ENCODE measurements at places on chromosomes 6 and 20.

- DNase-seq, result no peak
These were observed 235.9 kb upstream of the GMDS start for GRCh38 chr6:2481307-2481706.

- no peak for DNase-seq
These were observed 81.4 kb downstream of the FNDC1 start for GRCh38 chr6:159250633-159251032.

GRCh38 chr6:25971187-25971821, 8.7 kb downstream of the TRIM38 start:
- DNase-seq, result peak; percentile 77

- no peak for DNase-seq
These were observed 291.9 kb upstream of the PRDM1 start for GRCh38 chr6:105794239-105794638.

DNA sequence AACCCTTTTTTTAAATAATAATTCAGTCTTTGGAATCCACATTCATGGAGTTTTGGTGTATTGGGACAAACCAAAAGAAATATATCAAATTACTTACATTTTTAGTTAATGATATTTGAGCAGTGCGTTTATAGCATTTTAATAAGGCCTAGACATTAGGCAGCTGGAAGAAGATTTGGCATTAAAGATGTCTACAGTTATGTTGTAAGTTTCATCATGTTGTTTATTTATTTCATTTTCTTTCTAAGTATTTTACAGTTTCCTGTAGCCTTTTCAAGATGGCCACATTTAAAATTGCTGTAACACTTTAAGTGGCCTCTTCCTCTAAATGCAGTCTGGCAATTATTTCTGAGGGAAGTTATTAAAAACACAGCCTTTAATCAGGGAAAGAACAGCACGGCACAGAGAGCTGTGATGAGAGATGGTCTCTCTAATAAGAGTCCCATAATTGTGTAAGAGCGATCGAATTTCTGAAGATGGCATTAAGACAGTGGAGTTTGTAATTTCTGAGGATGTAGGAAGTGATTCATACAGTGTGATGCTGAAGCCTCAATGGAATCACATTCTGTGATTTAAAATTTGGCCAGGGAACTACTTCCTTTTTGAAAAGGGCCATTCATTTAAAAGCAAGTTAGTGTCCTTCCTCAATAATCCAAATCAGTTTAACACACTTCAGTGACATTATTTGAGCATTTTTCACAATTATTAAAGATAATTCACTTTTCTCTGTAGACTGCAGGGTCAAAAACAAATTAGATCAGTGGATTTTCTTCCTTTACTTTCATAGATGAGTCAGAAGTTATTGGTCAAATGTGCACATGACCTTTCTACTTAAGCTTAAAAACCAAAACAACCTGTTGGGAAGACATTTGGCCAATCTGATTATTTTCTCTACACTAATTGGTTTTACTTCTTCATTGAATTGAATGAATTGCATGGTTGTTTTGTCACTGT, 52.4 kb upstream of the EDN3 start:
- no peak for DNase-seq

GRCh38 chr6:65229825-65230224, 477.2 kb downstream of the EYS start:
- no peak for DNase-seq

DNA sequence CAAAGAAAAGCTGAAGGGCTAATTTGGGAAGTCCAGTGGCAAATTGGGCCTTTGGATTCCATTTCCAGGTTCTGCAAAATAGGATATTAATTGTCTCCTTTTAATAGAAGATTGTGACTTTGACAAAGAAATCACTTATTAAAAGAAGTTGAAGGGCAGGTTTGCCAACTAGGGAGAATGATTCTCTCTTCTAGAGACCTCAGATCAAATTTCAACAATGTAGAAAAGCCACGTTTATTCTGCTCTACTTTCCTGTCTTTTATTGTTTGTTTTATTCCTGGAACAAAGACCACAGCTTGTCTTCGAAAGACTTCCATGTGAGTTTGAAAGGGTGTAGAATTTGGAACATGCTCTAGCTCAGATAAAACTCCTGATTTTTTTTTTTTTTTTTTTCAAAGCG, 65.5 kb upstream of the PRL start:
- DNase-seq, result no peak

DNA sequence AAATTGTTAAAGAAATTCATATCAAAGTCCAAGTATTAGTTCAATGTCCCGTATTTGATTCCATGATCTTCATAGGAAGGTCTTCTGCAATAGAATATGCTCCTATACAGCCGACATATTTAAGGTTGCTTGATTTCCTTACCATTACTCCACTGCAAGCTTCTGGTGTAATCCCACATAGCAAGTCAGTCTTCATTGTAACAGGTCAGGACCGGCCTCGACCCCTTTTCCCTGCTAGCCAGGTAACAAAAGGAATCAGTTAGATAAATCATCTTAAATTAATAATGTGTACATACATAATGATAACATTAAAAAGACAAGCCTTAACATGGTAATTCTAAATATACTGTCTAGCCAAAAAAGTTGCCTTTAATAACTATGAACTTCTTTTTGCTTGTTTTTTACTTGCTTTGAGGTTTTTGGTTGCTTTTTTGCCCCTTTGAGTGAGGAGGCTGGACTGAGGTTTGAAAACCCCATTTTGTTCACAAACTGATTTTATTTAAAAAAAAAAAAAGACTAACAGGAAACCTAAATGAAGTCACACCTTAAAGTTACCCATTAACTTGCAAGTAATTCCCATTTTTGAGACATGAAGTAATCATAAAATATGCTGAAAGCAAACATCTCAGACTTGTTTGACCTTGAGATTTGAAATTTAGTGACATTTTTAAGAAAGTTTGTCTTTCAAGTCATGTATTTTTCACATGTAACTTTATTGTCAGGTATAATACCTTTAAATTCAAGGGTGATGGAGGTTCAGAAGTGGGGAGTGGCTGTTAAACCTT, 19.2 kb upstream of the SNX14 start:
- no peak for DNase-seq

- no peak for DNase-seq
These were observed 18.5 kb upstream of the ZC3H12D start for GRCh38 chr6:149503276-149503675.

- no peak for DNase-seq
These were observed 133.2 kb upstream of the LRFN2 start for GRCh38 chr6:40720375-40720748.

DNA sequence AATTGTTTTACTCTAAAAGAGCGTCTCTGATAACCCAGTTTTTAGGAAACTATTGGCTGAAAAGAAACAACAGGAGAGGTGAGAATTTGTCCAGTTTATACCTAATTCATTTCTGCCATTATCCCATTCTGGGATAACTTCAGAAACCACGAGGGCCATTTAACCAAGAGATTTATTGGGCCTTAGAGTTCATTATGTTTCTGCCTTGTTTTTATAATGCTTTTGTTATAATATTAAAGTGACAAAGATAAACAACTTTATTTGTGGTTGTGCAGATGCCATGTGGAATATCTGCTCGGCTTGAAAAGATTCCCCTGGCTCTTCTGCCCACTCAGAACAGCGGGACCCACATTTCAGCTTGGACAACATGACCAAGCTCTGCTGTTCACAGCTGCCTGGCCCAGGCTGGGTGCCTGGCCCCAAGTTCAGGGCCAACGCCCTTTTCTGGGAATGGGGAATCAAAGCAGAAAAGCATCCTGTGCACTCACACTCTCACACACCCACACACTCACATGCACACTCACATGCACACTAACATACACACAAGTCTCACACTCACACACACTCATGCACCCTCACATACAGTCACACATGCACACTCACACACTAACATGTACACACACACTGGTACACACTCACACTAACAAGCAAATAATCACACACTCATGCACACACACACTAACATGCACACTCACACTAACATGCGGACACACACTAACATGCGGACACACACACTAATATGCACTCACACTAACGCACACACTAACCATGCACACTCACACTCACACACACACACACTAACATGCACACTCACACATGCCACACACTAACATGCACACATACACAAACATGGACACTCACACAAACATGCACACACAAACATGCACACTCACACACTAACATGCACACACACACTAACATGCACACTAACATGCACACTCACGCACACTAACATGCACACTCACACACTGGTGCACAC, 86.7 kb upstream of the NEDD9 start:
- no peak for DNase-seq

GRCh38 chr6:31009731-31010130, 543 bp upstream of the MUC22 start:
- no peak for DNase-seq

DNA sequence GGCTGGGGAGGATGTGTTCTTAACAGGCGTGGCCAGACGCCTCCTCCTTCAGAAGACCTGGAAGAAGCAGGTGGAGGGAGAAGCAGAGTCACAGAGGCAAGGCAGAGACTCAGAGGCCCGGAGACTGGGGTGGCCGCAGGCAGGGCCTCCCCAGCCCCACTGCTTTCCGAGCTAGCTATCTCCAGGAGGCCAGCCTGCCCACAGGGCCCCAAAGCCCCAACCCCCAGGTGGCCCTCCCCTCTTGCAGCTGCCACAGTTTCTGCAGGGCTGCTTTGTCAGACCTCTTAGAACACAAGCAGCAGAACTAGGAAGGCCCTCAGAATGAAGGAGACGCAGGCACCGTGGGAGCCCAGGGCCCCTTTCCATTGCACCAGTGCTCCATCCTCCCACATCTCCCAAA, 69.0 kb upstream of the MLN start:
- no peak for DNase-seq

- no peak for DNase-seq
These were observed 134.0 kb downstream of the DTNBP1 start for GRCh38 chr6:15528870-15529269.

GRCh38 chr6:146595972-146596731, 2.6 kb upstream of the ADGB start:
- DNase-seq, result no peak

DNA sequence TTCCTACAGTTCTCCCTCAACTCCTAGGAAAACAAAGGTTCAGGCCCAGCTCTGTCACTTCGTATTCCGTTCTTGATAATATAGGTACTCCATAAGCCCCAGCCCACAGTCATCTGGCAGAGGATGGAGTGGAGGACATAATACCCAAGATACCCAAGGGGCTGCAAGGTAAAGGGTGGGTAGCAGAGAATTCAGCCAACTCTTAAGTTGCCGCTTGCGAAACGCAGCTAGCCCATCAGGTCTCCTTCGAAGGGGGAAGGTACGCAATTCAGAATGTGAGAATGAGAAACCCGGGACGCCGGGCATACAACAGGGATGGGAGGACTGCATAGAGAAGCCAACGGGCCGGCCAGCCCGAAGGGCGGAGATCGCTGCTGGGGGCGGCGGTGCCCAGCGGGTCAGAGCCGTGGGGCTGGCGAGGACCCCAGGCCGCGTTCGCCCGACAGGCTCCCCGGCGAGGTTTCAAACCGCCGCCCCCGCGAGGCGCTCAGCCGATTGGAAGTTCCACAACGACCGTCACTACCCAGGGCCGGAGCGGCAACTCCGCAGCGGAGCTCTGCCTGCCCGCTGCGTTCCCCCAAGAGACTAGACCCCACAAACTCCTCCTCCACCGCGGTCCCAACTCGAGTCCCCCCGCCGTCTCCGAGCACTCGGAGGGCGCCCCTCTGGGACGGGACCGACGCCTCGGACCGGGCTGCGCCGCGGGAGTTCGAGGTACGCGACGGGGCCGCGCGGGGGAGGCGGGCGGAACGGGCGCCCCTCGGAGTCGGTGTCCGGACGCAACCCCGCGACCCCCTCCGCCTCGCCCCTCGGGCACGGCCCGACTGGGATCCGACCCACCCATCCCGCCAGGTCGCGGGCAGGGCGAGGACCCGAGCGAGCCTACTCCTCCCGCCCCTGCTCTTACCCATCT, 911 bp downstream of the CDK19 start:
- no peak for DNase-seq

DNA sequence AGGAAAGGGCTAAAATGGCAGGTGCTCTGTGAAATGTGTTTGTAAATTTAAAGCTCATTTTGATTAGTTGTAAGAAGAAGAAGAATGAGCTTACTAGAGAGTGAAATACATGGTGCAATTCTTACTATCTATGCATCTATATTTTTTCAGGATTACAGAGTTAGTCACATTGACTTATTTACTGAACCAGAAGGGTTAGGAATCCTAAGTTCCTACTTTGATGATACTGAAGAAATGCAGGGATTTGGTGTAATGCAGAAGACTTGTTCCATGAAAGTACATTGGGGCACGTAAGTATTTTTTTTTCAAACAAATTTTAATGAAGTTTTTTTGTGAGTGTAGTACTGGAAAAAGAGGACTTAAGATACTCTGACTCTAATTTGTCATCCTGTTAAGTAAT, 99.3 kb downstream of the RTN4IP1 start:
- no peak for DNase-seq

- no peak for DNase-seq
These were observed 1.4 kb upstream of the ENPP5 start for GRCh38 chr6:46172176-46172575.

GRCh38 chr6:79803917-79804316, 143.4 kb downstream of the ELOVL4 start:
- DNase-seq, result no peak

GRCh38 chr6:11025921-11026635, 18.0 kb downstream of the ELOVL2 start:
- DNase-seq, result no peak

- DNase-seq, result no peak
These were observed 2.1 kb downstream of the RPS21 start for GRCh38 chr20:62388839-62389600.

DNA sequence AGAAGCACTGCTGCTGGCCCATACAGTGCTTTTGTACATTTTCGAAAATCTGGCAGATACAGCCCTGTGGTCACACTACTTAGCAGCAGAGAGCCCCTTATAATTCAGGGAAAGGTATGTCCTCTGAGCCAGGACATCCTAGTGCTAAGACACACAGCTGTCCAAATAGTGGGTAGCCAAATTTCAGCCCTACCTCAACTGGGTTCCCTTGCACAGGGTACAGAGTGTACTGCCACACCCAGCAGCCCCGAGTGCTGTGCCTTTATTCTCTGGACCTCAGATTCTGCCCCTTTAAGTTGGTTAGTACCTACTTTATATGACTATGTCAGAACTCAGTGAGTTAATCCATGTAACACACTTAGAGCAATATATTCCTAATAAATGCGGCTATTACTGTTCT, 47.6 kb downstream of the PRPH2 start:
- no peak for DNase-seq

DNA sequence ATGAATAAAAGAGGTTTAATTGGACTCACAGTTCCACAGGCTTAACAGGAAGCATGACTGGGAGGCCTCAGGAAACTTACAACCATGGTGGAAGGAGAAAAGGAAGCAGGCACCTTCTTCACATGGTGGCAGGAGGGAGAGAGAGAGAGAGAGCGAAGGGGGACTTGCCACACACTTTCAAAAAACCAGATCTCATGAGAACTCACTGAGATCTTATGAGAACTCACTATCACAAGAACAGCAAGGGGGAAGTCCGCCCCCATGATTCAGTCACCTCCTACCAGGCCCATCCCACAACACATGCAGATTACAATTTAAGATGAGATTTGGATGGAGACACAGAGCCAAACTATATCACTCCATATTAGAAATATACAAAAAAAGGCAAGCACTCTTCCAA, 6.1 kb upstream of the SIRPD start:
- DNase-seq, result no peak

GRCh38 chr20:63847237-63848002, 13.9 kb upstream of the ABHD16B start:
- DNase-seq, result no peak
